Sigmoid colon (tissue), 7 donors: ENCODE measurements at places on chromosomes 16 and 17. TPM values are rescaled to one million over a fixed set of nuclear protein-coding genes. Genes with fewer than 3 reads are reported as not detected.

DNA sequence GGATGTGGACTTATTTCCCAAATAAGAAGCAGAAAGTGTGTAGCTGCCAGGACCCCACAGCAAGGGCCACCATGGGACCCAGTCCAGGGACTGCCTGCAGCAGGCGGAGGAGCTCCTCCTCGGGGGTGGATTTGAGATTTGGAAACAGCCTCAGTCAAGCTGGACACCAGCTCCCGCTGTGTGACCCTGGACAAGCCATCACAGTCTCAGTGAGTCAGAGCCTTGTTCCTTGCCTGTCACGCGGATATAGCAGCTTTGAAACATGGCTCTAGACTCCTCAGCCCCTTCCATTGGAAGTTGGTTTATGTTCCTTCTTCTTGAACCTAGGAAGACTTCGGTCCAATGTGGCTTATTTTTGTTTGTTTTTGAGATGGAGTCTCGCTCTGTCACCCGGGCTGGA, 12.5 kb upstream of the DPEP1 start:
- no peak for DNase-seq

- no peak for DNase-seq
Measured at GRCh38 chr16:81863630-81864352, 84.7 kb downstream of the PLCG2 start.

DNA sequence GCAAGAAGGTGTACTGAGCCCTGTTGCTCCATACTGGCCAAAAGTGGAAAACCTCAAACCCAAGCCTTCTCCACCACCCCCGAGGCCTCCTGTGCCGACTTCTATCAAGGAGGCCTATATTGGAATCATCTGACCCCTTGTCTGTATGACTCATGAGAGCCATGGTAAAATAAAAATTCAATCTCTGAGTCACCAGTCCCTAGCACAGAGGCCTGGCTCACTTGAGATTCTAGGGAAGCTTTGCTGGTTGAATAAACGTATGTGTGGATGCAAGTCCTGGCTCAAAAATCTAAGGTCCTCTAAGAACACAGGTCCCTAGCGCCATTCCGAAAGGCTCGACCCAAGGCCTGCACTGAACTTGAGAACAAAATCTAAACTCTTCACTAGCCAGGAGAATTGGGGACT, 15.0 kb downstream of the NSMCE1 start:
- no peak for DNase-seq

Gene SEPTIN12
- total RNA-seq = not detected

GRCh38 chr17:17134957-17135333, 71.2 kb downstream of the PLD6 start:
- no peak for DNase-seq

GRCh38 chr17:78585006-78585630, 7.9 kb upstream of the DNAH17 start:
- no peak for DNase-seq

- DNase-seq = no peak
Measured at GRCh38 chr16:14205666-14206065, 134.5 kb downstream of the MRTFB start.

GRCh38 chr16:31215287-31216162, 1.4 kb downstream of the PYDC1 start:
- DNase-seq = no peak

GRCh38 chr16:22216191-22216831, 10.2 kb downstream of the EEF2K start:
- no peak for DNase-seq

DNA sequence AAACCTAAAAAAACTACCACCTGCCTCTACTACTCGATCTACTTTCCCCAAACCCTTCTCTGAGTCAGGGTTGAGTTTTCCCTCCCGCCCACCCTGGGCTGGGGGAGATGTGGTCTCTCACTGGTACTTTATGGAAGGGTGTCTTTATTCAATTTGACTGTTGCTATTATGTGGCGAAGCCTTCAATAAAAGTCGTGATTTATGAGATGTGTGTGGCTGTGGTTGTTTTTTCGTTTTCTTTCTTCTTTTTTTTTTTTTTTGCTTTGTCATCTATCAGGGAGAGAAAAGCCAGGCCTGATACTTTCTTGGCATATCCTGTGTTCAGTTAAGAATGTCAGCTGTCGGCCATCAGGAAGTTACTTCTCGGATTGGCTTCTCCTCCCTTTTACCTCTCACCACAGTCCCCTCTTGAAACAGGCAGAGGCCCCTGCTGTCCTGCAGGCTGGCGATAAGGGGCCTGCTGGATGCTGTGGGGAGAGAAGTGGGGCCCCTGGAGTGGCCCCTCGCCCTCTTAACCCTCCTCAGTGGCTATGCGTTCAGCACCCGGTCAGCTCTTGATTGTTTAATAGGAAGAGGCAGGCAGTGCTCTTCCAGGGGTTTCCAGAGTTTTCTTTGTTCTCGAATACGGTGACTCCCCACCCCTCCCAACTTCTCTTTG, 123.0 kb downstream of the MSI2 start:
- no peak for DNase-seq

DNA sequence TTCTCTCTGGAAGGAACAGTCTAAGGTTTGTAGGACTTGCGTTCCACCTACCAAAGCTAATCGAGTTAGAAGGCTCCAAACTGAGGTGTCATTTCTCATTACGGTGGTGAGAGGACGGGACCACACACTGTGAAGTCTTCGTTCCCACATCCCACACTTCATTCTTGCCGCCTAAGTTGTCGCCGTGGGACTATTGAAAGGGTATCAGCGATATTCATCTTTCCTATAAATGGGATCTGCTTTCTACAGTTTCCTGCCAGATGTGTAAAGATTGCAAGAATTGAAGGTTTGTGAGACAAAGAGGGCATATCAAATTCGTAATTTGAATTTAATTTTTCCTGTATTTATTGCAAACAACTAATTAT, 608 bp upstream of the TRIM37 start:
- no peak for DNase-seq

DNA sequence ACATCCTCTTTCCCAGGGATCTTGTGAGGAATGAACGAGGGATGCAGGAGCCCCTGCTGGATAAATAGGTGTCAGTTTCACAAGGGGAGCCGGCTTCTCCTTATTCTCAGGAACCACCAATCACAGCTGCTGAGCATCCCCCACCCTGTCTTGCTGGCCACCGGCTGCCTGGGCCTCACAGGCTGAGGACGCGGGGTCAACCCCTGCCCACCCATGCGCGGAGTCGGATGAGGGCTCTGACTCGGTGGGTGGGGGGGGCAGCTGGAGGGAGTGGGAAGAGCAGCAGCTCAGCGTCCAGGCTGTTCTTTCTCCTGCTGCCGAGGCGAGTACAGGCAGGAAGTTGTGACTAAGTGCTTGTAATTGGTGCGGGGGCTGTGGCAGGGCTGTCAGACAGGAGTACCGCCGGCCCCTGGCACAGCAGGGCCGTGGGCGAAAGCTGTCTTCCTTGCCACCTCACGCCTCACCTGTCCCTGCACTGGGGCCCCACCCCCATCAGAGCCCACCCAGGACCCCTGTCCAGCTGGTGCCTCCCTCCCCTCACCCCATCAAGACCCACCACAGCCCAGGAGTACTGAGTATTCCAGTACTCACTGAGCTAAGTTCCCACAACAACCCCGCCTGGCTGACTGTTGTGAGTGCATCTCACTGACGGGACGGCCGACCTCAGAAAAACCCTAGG, 11.0 kb upstream of the DPEP1 start:
- DNase-seq = no peak

DNA sequence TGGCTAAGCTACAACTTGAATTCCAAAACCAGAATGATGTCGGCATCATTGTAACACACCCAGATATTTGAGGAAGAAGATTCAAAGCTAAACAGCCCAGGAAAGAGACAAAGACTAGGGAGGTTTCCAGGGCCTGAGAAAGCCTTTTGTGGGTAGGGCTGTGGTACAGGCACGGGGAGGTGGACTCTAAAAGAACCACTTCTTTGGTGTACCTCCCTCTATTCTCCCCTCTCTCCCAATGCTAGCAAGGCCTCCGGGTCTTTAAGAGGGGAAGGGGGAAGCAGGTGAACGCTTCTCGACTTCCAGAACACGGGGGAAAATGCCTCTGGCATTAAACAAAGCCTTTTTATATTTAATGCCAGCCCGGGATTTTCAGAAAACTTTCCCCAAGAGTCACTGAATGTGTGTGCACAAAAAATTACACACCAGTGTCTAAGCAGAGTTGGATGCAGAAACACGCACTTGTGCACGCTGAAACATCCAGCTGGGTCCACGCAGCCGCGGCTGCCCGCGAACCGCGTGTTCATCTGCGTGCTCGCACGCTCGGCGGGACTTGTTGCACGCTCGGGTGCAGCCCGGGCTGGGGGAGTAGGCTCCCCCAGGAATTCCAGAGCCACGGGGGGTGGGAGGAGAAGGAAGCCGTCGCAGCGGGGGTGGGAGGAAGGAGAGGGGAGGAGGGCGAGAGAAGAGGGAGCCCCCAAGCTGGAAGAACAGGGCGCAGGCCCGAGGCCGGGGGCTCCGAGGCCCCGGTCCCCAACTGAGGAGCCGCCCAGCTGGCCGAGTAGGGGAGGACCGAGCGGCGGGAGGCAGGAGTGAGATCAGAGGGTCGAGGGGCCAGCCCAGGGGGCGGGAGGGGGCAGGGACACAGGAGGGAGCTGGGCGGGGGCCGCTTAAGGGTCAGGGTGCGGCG, 20.1 kb upstream of the ZNF423 start:
- no peak for DNase-seq

Gene RAP1GAP2
- total RNA-seq = 12.5 TPM

Gene GRIN2A
- total RNA-seq = under 0.01 TPM

GRCh38 chr16:81444448-81445121, at the start of gene CMIP:
Gene CMIP, plus strand, starts transcription at chr16:81444808.
- peak; percentile 93 for DNase-seq

Gene KRT32
- not detected for total RNA-seq

Gene CCL1
- not detected for total RNA-seq

GRCh38 chr16:84780544-84781376, 39.0 kb upstream of the CRISPLD2 start:
- peak; percentile 63 for DNase-seq

GRCh38 chr17:6641247-6641863, 495 bp downstream of the TXNDC17 start:
- DNase-seq = no peak

GRCh38 chr17:8417806-8418205, 17.9 kb upstream of the NDEL1 start:
- no peak for DNase-seq

- DNase-seq = no peak
Measured at GRCh38 chr17:30476726-30477082, 504 bp upstream of the GOSR1 start.

DNA sequence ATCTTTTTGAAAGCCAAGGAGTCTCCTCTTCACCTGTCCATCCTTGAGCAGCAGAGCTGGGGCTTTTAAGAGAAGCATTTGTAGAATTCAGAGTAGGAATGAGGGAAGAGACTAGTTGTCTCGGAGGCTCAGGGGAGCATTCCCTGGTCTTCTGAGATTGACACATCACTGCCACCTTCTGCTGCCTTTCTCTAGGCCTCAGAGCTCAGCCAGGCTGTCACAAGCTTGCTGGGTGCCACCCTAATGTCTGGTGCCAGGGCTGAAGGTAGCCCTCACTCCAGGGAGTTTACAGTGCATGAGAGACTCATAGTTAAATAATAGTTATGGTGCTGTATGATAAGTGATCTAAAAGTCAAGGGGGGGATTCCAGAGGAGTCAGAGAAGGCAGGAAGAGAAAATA, 39.7 kb downstream of the B9D1 start:
- peak; percentile 28 for DNase-seq

- no peak for DNase-seq
Measured at GRCh38 chr16:391885-392335, 5.1 kb upstream of the NME4 start.

DNA sequence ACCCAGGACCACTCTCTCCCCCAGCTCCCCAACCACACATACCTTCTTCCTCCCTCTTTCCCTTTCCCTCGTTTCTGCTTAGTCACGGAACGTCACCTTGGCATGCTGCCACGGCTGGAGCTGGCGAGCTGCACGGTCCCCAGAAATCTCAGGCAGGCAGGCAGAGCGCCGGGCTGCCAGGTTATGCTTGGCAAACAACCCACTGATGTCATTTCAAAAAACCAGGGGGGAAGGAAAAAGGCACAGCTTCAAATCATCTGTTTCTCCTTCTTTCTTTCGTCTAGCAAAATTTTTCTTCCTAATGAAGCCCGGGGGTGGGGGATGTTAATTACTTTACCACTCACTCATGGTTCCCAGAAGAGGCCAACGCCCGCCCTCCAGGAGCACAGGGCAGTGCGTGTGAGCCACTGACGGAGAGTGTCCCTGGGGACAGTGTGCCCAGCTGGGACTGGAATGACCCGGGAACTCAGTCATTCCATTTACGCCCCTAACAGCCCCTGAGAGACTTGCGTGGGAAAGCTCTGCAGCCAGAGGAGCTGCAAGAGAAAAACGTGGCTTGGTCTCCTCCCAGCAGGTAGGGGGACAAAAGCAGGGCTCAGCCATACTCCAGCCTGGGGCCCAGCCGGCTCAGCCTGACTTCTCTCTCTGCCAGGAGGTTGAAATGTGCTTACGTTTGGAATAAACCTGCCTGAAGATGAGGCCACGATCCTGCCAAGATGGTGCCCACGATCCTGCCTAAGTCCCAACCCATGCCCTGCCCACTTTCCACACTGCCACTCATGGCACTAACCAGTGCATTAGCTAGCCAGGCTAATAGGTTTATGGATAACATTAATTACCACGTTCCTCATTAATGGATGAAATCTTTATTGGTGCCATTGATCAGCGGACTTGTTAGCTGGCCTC, 198.9 kb downstream of the ZFHX3 start:
- peak; percentile 94 for DNase-seq

Gene TBC1D3E
- total RNA-seq = not detected
